Caco-2 (cell line): ENCODE measurements at places on chromosomes 6 and 20.

GRCh38 chr20:59032713-59033059 lies 551 bp upstream of the ATP5F1E start:
- no peak for DNase-seq

- DNase-seq, result no peak
These were observed 165.5 kb downstream of the MANEA start for GRCh38 chr6:95742767-95743289.

DNA sequence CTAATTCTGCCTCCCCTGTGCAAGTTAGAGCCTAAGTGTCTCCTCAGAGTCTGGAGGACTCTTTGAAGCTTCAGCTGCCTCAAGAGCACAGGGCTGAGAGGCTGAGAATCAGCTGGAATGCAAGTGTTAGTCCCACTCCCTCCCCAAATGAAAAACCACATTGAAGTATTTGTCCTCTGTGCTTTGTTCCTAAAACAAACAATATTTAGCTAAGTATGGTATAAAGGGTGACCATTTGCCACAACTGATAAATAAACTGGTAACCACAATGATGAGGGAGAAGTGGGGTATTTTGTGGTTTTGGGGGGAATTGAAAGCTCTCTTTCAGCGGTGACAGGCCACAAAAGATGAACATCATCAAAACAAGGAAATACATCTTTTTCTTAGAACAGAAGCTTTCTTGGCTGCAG lies 91.7 kb upstream of the HDDC2 start:
- no peak for DNase-seq

DNA sequence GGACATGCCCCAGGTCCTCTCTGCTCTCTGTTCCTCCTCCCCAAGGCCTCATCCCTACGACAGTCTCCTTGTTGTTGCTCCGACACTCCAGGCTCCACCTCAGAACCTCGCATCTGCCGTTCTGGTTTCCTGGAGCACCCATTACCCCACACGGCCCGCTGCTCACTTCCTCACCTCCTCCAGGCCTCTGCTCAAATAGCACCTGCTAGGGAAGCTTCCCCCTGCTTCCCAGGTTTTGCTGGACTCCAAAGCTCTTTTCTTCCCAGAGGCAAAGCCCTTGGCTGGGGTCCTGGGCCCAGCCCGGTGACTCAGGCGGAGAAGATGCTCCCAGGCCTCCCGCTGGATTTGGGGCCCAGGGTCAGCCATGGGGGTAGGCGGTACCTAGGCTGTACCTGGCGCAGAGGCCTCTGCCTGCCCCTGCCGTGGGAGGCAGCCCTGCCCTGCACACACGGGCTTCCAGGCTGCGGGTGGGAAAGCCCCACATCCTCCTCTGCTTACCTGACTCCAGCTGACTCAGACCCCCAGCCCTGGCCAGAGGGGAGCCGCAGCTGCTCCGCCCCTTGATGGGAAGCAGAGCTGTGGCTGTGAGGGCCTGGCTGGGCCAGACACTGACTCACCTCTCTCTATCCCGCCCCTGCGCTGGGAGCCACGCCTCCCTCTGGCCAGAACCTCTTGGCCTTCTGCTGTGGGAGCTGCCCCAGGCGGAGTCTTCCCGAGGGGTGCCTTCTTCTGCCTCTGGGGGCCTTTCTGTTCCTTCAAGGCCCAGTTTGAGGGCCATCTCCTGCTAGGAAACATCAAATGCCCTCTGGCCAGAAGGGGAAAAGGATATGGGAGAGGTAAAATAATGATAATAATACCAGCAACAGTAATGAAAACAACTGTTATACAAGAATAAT lies 130.5 kb downstream of the CEBPB start:
- peak; percentile 85 for DNase-seq

GRCh38 chr6:151876122-151876521 lies 68.6 kb downstream of the ESR1 start:
- no peak for DNase-seq

- no peak for DNase-seq
These were observed 3.2 kb downstream of the CDC40 start for GRCh38 chr6:110183292-110183885.

DNA sequence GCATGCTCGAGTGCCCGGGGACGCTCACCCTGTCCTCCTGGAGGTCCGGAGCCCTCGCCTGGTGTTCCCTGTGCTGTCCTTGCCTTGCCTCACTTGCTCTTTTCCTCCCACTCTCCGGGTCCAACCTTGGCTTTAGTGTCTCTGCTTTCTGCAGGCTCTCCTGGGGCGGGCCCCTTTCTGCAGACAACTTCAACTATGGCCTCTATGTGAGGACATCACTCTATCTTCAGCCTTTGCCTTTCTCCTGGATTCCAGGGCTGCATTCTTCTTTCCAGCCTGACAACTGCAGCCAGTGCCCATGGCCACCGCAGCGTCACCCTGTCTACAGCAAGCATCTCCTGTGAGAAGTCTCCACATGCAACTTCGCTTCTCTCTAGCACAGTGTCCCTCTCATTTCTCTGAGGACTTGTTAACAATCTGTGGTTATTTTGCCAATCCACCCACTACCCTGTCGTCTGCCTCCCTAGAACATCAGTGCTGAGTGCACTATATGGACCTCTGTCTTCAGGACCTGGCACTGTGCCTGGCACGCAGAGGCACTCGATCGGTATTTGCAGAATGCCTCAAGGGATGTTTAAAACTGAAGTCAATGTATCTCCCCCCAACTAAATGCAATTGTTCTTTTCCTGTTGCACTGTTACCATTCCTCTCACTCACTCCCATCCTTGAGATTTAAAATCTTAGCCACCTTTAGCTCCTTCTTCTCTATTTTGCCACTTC lies 35.9 kb downstream of the FOXC1 start:
- no peak for DNase-seq
